SW480 (cell line): ENCODE measurements at places on chromosomes 11 and 22.

GRCh38 chr11:117096201-117096991 lies 1.8 kb downstream of the SIK3 start:
- no peak for DNase-seq

GRCh38 chr22:23803001-23803819 lies 16.4 kb downstream of the SMARCB1 start:
- DNase-seq = no peak

DNA sequence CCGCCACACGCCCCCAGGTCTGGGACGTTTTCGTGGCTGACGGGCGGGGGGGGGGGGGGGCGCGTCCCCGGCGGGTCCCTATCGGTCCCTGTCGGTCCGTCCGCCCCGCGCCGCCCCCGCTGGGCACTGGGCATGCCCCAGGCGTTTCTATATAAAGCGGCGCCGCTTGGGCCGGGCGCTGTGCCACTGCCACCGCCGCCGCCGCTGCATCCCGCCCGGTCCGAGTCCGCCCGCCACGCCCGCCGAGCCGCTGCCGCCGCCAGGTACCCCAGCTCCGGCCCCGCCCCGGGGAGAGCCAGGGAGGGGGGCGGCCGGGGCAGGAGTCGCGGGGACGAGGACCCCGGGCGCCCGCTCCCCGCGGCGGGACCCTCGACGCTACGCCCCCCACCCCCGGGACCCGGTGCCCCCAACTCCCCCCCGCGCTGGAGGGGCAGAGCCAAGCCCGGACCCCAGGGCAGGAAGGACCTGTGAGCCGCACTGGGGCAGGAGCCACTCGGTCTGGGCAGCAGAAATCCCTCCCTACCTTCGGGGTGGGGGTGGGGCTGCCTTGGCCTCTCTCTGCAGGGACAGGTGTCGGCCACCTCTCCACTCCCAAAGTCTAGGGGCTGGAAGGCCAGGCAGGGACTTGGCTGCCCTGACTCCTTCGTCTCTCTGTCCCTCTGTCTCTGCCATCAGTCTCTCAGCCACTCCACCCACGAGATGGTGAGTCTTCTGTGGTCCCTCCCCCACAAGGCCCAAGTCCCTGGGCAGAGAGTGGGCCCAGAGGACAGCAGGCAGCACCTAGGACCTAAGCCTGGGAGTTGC lies at the start of gene CARNS1:
Gene CARNS1 (plus strand): TSS at position 178 of the 804 bp plus-strand sequence. CDS start 522 bp downstream, at position 700.
- no peak for DNase-seq

GRCh38 chr22:40057652-40058051 lies 62.9 kb downstream of the FAM83F start:
- no peak for DNase-seq
